ENCODE measurements at places on chromosomes 2 and 18.
A peak's percentile ranks its signal among the peaks of the same experiment; 100 is the strongest.

DNA sequence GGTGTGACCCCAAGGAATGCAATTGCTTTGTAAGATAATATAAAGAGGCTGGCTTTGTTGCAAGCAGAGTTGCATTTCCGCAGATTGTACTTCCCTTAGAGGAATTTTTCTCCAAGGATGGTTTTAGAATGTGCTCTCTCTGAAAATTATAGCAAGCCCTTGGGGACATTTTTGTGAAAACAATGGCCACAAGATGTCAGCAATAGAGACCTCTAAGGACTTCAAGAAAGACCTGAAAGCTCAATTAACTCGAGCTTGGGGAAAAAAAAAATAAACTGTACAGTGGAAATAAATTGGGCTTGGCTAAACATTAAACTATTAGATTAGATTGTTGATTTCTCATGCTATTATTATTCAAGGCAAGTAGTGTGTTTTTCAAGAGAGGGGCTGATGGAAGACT is 81.3 kb upstream of the KYNU start:
- no peak for DNase-seq

GRCh38 chr2:164717000-164717803 is 95.9 kb upstream of the GRB14 start:
- DNase-seq, result no peak

GRCh38 chr2:65358678-65359400 is 73.6 kb downstream of the SPRED2 start:
- no peak for DNase-seq

- DNase-seq, result no peak
These were observed 36.7 kb downstream of the SLC9A4 start for GRCh38 chr2:102509749-102510148.

DNA sequence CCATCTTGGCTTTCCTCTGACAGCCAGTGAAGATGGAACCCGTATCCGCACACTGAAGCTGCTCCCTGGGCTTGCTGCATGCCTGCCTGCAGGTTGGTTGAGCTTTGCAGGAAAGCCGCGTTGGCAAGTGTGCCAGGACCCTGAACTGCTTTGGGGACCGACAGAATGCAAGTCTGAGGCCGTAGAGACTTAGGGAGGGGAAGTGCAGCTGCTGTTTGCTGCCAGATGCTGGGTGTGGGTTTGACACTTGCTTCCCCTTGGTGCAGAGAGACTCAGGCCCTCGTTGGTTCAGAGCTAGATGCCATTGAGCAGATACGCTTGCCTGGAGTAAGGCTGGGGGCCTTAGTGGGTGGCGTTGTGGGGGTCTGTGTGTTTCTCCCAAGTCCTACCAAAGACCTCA is 13.1 kb upstream of the PHLPP1 start:
- DNase-seq, result no peak

DNA sequence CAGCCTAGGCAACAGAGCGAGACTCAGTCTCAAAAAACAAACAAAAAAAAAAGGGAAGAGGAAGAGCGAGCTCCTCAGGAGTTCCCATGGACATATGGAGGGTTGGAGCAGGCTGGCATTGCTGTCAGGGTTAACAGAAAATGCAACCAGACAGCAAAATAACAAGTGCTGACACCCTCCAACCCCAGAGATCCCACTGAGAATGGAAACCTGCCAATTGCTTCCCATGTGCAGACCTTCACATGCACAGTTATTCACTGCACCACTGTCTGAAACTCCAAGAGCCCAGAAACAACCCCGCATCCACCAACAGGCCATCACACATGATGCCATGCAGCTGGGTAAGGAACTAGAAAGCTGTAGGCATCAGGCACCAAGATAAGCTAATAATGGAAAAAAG is 43.5 kb downstream of the TFCP2L1 start:
- DNase-seq, result peak; percentile 14

GRCh38 chr2:45643095-45643494 is 8.4 kb upstream of the PRKCE start:
- DNase-seq, result no peak

DNA sequence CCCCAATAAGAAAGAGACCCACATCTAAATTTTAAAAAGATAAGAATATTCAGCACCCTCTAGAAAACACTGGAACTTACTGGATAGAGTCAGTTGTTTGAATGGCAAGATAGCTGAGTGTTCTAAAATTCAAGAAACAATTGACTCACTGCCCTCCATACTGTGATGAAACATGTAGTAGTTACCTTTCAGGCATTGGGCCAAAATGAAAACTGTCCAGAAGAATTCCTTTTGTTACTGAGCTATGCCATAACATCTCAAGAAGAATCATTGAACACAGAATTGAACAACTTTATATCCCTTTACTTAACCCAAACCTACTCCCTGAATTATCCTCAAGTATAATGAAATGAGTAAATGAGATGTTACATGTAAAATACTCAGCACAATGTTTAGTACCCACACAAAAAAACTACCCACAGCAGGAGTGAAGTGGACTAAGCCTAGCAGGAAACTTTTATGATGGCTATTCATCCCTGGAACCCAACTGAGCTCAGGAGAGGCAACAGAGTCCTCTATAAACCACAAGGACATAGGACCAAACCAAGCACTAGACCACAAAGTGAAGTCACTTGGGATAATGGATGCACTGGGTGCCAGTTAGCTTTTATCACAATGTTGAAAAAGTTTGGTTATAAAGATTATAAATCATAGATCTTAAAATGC is 32.7 kb downstream of the RBM43 start:
- DNase-seq, result no peak

GRCh38 chr2:68414876-68415275 is 49.8 kb downstream of the PLEK start:
- peak; percentile 2 for DNase-seq

DNA sequence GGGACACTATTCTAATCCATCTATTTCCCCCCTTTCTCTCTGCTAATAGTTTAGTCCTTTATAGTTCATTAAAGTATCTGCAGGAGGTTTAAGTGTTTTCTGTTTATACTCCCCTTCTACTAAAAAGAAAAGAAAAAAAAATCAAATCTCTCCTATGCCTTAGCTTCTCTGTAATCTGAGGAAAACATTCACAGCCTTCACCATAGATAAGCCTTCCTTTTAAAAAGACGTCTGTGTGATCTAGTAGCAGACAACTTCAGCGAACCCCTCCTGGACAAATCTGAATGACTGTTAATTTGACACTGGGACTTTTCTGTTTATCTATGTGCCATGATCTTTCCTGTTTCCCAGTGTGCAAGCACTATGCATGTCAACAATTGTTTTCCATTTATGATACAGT is 70.4 kb upstream of the CDH19 start:
- DNase-seq, result no peak

GRCh38 chr2:233811087-233811486 is 33.0 kb downstream of the MROH2A start:
- peak; percentile 26 for DNase-seq

DNA sequence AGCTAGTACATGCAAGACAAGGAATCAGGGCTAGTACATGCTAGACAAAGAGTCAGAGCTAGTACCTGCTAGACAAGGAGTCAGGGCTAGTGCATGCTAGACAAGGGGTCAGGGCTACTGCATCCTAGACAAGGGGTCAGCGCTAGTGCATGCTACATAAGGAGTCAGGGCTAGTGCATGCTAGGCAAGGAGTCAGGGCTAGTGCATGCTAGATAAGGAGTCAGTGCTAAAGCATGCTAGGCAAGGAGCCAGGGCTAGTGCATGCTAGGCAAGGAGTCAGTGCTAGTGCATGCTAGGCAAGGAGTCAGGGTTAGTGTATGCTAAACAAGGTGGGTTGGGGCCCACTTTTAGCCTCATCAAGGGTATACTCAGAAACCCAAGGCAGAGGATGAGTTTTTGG is 90.1 kb upstream of the FAM136A start:
- no peak for DNase-seq

DNA sequence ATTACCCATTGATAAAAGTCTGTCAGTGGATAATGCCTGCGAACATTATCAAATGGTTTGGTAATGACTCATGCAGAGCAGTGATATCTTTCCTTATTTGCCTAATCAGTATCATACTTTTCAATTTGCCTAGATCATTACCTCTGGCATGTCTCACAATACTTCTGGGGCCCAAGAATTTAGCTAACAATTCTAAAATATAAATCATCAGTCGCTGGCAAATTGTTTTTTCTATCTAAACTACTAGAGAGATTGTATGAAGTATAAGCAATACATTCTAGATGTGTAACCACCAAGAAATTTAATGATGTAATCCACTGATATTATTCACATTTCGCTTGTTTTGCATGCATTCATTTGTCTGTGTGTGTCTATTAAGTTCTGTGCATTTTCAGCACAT is 191.2 kb upstream of the CDH19 start:
- DNase-seq, result no peak

DNA sequence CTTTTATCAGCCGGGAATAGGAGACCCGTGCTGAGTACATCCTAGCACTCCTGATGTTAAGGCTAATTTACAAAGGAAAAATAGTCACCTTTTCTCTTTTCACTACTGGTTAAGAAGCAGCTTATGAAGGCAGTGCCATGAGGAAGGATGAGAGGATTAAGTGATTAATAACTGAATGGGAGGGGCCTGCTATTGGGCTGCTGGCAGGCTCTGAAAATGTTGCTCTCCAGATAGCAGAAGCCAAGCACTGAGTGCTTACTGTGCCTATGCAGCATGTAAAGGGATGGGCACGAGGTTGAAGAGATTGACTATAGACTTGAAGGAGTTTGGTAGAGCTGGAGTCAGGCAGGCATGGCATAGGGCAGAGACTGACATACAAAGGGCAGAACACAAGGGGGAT is 282.4 kb upstream of the THSD7B start:
- no peak for DNase-seq

DNA sequence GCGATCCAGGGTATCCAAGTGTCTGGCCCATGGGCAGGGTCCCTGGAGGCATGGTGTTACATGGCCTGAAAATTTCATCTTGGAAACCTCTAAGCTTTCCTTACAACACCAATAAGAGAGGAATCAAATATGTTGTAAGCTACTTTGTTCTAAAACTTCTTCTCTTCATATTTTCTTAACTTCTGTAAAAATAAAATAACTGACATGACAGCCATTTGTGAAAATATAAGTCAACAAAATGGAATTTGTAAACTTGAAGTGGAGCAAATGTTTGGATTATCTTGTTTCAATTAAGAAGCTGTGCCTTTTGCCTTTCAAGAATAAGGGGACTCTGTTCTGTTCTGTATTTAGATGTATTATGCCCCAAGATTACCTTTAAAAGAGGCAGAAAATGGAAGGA is 319.7 kb downstream of the LPIN1 start:
- no peak for DNase-seq

- DNase-seq, result no peak
These were observed 168.6 kb downstream of the LDLRAD4 start for GRCh38 chr18:13386891-13387801.

DNA sequence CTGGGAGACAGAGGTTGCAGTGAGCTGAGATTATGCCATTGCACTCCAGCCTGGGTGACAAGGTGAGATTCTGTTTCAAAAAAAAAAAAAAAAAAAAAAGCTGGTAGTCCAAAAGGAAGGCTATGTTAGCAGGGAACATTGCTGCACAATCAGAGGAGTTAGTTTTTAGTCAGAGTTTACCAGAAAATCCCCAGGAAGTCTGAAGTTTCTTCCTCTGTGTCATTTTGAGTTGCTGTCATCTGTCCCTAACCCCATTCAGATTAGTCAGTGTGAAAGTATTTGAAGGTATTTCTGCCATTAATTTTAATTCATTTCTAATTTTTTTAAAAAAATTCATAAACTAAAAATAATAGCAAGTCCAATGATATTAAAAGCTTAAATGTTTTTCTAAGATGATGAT is 33.5 kb upstream of the CERS6 start:
- no peak for DNase-seq

DNA sequence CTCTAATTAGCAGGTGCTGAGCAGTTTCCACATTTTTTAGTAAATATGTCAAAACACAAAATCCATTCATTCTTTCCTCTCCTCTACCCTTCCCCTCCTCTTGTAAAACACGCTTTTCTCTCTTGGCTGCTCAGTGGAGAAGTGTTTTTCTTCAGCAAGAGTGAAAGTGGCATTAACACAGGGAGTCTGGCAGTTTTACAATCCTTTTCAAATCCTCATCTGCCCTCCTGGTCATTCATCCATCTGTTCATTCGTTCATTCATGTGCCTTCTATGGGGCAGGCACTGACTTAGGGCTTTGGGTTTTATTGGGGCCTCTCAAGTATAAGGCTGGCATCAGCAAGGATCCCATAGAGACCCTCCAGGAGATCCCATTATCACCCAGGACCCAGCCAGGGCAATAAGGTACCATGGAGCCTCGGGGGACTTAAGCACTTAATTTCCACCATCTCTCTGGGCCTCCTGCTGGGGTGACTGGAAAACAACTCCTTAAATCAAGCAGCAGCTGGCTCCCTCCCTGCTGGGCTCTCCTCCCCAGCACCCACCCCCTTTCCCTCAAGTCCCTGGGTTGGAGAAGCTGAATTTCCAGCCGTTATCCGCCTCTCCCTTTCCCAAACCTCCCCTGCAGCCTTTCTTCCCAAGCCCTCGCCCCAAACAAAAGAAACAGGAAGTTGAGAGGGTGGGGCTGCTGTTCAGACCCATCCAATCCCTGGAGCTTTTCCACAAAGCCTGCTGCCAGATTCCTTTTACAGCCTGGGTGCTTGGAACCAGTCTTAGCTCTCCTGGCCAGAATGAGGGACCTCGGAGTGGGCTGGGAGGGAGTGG is 32.6 kb downstream of the MARCHF4 start:
- no peak for DNase-seq

DNA sequence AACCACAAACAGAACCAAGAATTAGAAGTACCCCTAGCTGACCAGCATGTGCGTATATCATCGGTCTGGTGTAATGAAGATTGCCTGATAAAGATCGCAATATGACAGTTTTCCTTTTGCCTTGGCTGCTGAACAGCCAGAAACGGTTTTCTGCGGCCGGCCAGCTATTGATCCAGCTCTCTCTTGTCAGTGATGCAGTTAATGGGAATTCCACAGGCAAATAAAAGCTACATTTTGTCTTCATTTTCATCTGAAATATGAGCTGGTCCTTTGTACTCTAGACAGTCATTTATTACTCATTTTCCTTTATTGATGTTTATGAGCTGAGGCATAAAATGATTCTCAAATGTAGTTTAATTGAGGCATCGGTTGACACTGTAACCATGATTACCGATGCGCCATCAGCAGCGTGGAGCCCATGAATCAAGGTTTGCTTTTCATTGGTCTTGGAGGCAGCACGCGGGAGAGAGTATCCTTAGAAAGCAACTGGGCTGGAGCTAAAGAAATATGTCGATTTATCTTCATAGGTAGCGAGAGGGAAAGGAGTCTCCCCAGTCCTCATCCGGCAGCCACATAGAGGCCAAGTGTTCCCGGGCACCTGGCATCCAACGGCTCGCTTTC is 535.2 kb downstream of the GALR1 start:
- no peak for DNase-seq

DNA sequence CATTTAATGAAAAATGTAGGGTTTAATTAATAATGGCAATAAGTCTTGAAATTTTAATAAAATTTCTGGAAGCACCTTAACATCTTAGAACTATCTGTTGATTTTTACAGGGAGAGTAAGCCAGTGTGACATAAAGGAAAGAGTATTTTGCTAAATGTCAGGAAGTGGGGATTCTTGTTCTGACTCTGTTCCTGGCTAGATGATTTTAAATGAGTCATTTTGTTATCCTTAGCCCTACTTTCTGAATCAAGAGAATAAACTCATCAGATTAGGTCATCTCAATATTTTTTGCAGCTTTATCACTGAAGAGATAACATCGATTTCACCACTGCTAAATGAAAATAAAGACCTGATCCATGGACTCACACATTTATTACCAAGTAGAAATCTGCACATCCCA is 377.5 kb upstream of the CYRIA start:
- no peak for DNase-seq
